MM.1S (cell line): ENCODE measurements at places on chromosomes 2 and 18.

DNA sequence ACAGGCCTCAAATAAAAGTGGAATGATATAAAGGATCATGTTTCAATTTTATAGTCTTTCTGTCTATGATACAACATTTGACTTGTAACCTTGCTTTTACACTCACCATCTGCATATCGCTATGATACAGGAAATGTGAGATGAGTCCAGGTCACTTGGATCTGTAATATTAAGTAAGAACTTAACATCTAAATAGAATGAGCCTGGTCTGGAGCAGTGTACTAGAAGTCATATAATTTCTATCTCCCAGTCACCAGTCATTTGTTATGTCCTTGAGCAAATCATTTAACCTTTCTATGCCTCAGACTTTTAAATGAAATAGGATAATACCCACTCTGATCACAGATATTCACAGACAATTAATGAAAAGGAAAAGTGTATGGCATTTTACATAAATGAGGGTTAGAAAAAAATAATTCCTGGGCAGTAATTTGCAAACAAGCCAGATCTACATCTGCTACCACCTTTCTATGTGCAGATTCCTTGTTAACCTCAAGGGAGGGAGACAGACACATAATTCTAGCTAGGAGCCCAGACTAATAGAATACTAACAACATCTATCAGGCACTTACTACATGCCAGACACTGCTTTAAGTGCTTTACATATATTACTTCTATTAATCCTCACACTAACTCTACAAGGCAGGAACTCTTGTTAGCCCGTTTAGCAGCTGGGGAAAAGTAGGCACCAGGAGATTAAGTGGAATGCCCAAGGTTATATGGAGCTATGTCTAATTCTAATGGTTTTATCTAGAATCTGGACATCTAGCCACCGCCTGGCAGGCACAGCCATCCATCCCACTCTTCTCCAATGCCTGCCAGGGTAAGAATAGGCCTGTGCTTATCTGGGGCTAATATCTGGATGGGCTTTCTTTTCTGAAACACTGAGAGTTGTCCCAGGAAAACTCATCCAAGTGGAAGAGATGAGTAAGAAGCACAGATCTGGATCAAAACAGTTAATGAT is 313.6 kb upstream of the CDH20 start:
- no peak for DNase-seq

- no peak for DNase-seq
Measured at GRCh38 chr2:161983866-161984265, 90.1 kb downstream of the DPP4 start.

DNA sequence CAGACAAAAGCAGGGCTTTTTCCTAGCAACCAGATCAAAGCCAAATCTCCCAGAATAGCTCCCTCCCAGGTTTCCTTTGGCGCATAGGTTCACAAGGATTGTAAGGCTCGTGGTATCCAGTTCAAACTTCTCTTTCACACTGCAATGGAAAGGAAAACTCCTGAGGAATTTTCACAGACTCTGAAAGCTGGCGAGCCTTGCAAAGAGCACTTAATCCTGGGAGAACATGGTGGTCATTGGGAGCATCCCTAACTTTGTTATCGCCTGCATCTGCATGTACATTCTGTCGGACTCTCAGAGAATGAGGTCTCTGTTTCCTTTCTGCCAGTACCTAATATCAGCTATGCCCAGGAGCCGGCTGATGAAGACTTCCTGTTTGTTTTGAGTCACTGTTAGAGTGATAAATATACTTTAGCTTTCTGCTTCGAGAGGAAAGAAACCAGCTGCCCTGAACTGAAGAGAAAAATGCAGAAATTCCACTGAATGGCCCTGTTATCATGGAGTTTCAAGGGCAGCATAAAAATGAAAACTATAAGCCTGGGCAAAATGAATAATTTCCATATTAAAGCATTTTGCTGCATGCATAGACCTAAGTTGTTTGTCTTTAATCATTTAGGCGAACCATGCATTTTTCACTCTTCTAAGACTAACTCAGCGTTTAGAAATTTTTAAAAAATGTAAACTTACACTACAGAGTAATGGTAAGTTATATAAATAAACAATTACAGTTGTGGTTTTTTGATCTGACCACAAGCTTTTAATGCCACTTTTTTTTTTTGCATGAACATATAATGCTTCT is 76.4 kb upstream of the ZEB2 start:
- no peak for DNase-seq

GRCh38 chr2:31333527-31334183 is 80.9 kb downstream of the XDH start:
- peak; percentile 85 for DNase-seq

- no peak for DNase-seq
Measured at GRCh38 chr2:208064220-208064961, 39.1 kb upstream of the PLEKHM3 start.

- no peak for DNase-seq
Measured at GRCh38 chr18:10558243-10558966, 32.6 kb downstream of the NAPG start.

DNA sequence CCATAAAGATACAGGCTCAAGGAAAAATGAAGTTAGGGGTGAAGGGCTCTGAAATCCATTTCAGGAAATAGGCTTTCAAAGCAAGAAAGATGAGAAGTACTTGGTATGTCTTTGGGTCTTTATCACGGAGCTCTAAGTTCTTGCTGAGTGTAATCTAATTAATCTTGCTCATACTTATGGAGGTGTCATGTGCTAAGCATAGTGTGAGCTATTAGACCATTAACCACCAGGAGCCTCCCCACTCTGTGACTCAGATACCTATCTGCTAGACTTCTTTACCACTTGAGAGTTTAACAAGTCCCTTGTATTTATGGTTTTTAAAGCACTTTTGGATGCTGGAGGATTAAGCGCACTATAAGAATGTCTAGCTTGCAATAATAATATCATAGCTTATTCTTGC is 678.7 kb downstream of the EPHA4 start:
- DNase-seq = no peak
